ENCODE measurements at places on chromosomes 12 and 14.

GRCh38 chr12:114684098-114684869, at the start of gene TBX3:
TBX3 (minus strand) TSS chr12:114684175; CDS start chr12:114683200, 975 bp downstream.
- peak; percentile 99 for DNase-seq

GRCh38 chr14:28876572-28876945, 110.0 kb downstream of the FOXG1 start:
- no peak for DNase-seq

DNA sequence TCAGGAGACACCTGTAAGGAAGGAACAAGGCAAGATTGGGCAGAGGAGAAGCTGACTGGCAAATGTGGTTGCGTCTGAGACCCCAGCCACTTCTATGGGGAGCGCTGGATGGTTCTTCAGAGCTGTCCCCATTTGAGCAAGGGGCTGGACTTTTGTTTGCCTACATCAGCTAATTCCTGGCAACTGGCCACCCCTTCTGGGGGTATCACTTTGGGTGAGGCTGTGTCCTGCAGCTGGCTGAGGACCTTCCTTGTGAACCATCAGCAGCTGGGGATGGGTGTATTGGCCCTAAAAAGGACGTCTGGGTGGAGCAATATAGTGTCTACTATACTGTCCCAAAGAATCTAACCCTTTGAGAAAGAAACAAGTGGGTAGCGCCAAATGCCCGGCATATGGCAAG, 23.6 kb downstream of the PPFIBP1 start:
- DNase-seq, result no peak

DNA sequence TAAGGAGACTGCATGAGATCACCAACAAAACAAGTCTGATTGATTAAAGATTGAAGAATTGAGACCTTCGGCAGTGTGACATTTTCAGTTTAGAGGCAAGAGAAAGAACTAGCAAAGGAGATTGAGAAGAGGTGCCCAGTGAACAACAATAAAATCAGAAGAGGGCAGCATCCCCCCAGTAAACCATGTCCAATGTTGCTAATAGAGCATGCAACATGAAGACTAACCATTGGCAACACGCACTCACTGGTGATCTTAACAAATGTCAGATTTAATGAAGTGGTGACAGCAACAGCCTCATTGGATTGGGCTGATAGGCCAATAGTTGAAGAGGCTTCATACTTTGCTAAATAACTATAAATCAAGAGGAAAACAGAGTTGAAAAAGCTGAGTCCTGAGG, 20.7 kb upstream of the TAS2R14 start:
- peak; percentile 22 for DNase-seq

DNA sequence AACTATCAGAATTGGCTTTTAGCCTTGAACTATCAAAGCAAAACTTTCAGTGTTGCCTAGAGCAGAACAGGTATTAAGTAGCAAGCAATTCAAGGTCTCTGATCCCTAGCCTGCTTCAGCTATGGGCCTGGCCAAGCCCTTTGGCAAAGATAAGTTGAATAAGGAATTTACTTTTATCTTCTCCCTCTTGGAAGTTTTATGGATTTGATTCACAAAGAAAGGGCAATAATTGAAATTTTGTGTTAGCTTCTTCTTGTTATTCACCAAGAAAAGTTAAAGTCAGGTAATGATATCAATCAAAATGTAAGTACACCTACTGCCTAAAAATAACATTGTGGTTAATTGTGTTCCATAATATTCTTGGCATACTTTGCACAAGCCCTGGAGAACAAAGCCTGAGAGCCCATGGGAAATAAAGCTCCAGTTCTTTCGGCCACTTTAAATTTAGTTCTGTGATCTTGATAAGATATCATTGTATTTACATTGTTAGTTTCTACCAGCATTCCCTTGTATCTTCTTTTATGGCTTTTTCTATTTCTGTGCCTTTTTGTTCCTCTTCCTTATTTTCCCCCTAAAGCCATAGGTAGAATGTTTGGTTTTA, 158.0 kb downstream of the RAD51B start:
- DNase-seq, result no peak

DNA sequence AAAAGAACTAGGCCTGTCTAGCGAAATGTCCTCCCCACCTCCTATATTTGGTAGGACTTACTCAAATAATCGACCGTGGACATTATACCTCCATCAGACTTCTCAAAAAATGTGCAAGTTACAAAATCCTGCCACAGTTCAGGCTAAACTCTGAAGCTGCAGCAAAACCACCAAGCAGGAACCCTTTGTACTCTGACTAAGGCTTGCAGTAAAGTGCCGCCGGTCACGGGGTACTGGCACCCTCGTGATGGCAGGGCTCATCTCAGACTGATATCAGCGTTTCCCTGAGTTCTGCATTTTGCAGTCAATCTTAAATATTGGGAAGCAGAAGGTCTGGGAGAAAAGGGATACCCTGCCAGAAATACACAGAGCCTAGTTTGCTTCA, 17.1 kb downstream of the SLC11A2 start:
- DNase-seq, result no peak

DNA sequence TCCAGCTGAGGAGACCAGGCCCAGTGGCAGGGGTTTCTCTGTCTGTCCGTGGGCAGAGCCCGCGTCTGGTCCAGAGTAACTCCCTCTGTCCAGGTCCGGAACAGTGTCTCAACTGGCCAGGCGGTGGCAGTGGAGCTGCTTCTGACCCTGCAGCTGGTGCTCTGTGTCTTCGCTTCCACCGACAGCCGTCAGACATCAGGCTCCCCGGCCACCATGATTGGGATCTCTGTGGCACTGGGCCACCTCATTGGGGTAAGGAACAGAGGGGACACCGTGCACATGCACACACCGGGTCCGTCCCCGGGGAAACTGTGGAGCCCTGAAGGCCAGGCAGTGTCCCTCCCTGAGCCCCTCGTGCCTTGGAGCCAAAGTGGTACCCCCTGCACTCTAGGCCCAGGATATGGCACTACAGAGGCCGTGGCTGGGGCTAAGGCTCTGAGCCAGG, 1.5 kb downstream of the AQP6 start:
- DNase-seq, result peak; percentile 17

GRCh38 chr12:47995981-47996401, 8.3 kb downstream of the COL2A1 start:
- DNase-seq, result no peak

DNA sequence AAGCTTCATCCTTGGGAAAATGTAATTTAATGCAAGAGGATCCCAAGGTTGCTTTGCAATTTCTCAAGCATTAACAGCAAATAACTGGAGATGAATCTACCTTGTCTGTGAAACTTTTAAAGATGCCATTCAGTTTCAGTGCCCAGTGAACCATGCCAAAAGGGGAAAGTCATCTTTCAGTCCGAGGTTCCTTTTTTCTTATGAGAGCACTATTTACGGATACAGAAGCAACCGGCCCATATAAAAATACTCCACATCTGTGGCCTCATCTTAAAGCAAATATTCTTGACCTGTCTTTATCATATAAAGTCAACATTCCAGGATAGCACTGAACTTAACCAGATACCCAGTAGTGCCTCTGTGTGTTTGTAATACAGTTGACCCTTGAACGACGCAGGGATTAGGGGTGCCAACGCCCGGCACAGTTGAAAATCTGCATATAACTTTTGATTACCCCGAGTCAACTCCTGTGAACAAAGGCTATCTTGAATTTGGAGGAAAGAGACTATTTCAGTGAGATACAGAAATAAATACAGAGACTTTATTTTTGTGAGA, 209.4 kb downstream of the PCNX1 start:
- no peak for DNase-seq

DNA sequence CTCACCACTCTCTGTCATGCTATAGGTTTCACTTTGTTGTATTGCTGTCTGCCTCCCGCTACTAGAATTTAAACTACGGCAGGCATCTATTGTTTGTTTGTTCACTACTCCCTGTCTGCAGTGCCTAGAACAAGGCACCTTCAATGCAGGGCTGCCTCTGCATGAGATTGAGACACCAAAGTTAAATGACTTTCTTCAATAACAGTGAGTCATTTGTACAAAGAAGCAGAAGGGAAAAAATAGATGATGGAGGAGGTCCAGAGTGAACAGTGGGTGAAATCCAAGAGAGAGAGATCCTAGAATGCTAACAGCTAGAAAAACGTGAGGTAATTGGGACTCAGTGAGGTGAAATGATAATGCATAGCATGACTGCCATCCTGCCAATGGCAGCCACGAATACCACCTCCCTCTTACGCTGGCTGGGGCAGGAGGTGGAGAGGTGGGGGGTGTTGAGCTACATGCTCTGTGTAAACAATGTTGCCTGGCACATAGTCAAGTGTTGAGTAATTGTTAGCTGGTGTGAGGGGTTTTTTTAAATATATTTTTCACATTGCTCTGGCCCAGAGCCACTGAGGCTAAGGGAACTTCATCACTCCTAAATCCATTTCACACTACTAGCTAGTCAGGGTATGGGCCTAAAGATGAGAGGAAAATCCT, 367.6 kb downstream of the RPS29 start:
- no peak for DNase-seq

DNA sequence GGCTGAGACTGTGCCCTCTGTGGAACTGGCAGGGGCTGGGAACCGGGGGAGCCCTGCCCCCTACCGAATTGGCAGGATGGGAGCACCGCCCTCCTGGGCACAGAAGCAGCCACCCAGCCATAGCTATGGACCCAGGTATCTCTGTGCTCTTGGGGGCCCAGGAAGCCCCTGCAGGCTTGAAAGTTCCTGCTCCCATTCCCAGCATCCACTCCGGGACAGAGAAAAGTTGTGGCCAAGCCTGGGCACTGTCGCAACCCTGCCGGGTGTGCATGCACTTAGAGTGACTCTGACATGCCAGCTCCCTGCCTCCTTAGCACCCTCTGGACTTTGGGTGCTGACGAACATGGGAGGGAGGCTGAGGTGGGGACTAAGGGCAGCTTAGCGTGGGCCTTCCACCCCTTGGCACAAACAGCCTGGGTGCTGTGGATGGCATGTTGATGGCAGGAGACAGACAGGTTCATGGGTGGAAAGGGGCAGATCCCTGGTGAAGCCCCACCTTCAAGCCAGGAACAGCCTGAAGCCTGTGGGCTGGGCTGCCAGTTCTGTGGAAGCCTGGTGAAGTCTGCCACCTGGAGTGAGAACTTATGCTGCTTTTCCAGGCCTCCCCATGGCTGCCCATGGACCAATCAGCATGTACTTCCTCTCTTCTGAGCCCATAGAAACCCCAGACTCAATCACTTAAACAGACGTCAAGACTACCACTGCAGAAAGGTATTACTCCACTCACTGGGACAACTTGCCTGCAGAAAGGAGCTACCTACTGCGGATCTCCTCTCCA, 279.0 kb downstream of the ATXN7L3B start:
- no peak for DNase-seq

GRCh38 chr14:105647784-105648608, 121.6 kb downstream of the TMEM121 start:
- DNase-seq, result no peak

DNA sequence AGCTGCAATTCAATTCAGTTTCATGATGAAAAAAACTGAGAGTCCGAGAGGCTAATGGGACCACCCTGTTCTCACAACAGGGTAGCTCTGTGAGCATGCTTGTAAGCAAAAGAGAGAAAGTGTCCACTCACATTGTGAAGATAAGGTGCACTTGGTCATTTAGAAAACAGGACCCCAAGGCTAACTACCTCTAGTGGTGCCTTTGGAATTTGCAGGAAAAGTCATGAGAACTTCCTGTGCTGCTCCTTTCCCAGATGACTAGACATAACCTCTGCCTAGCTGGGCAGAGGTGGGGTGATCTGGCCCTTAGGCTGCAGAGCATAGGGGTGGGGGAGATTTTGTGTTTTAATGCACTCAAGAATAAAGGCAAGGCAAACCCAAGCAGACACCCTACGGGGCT, 118.9 kb downstream of the STAB2 start:
- DNase-seq, result no peak

GRCh38 chr12:2578211-2578610, 216.6 kb upstream of the FKBP4 start:
- DNase-seq, result no peak

DNA sequence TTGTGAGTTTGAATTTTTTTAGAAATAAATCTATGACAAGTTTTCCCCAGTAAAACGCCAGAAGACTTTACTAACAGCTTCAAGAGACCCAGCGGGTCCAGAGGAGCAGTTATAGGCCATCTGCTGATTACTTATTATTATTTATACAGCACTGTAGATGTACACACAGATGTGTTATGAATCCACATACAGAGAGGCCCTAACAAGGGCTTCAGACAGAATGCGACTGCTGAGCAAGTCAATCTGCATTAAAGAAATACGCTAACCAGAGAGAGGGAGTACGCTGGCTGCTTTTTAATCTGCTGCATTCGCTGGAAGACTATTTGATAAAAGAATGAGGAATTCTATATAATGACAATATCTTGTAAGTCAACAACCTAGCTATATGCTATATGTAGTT, 32.5 kb downstream of the ATF7 start:
- DNase-seq, result no peak

DNA sequence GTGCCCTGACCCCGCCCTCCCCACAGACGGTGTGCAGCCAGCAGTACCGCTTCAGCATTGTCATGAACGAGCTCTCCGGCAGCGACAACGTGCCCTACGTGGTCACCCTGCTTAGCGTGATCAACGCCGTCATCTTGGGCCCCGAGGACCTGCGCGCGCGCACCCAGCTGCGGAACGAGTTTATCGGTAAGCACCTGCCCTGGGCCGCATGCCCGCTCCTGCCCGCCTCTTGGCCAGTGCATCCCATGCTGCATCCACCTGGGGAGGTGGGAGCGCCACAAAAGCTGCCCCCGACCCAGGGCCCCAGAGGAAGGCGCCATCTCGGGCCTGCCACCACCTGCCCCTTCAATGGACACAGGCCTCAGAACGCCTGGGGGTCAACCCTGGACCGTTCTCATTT, 13.9 kb downstream of the INF2 start:
- no peak for DNase-seq

DNA sequence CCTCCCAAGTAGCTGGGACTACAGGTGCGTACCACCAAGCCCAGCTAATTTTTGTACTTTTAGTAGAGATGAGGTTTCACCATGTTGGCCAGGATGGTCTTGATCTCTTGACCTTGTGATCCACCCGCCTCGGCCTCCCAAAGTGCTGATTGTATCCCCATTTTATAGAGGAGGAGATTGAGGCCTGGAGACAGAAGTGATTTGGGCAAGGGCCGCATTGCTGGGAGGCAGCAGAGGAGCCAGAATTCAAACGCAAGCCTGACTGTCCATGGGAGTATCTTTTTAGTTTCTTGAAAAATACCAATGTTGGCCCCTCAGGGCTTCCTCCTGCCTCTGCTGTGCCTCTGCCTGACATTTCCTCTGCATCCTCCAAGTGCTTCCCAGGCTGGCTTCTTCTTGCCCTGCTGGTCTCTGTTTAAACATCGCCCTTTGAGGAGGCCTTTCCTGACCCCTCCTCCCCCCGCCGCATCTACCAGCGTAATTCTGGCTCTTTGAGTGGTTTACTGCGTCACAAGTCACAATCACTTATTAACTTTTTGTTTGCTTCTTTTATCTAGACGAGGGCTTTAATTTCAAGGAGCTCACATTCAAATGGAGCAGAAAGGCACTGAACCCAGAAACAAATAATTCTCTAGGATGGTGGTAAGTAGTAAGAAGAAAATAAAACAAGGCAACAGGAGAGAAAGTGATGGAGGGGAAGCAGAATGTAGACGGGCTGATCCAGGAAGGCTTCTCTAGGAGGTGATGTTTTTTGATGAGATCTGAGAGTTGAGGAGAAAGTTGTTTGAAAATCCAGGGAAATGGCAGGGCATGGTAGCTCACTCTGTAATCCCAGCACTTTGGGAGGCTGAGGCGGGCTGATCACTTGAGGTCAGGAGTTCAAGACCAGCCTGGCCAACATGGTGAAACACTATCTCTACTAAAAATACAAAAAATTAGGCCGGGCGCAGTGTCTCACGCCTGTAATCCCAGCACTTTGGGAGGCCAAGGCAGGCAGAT, 91.0 kb upstream of the MED13L start:
- no peak for DNase-seq

- DNase-seq, result peak; percentile 76
Observed at GRCh38 chr14:94129758-94130414, 482 bp upstream of the IFI27L2 start.

GRCh38 chr12:11822081-11822834, 172.8 kb downstream of the ETV6 start:
- no peak for DNase-seq

Data from SW480 (cell line).